Vein endothelial cell (primary cell): ENCODE measurements at places on chromosomes 3 and 15. TPM values are rescaled to one million over a fixed set of nuclear protein-coding genes. Genes with fewer than 3 reads are reported as not detected.

Gene CHSY1
- 49.1 and 58.5 TPM in 2 replicates for total RNA-seq

Gene WDR72
- total RNA-seq = under 0.01 TPM in 1 of 2 replicates, not detected in the other

Gene KIF15
- total RNA-seq = 6.2 and 8.8 TPM in 2 replicates

Gene TMEM87A
- 57.2 and 57.4 TPM in 2 replicates for total RNA-seq

Gene P2RY14
- total RNA-seq = not detected in 2 replicates

Gene FHIT
- total RNA-seq = 1.4 and 2.9 TPM in 2 replicates

Gene MCTP2
- 2.9 and 3.2 TPM in 2 replicates for total RNA-seq
